NCI-H82 (cell line): ENCODE measurements at places on chromosomes 11 and 22.

- DNase-seq = peak; percentile 80
Observed at GRCh38 chr22:47337161-47337621, 574.7 kb downstream of the TBC1D22A start.

DNA sequence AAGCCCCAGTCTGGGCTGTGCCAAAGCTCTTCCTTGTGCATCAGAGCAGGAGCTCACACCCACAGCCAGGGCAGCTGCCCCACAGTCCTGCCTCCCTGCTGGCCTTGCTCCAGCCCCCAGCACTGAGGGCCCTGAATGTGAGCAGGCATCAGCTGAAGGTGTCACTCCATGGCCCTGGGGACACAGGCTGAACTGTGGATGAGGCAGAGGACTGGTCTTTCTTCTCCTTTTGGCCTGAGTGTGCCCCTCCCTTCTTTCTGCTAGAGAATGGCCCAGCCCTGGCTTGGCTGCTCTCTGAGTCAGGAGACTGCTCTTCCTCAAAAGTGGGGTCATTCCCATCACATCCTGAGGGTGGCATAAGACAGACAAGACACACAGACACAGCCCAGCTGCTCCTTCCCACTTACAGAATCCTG, 16.2 kb downstream of the OTOG start:
- DNase-seq = peak; percentile 28

GRCh38 chr11:48096588-48097525, 116.5 kb downstream of the PTPRJ start:
- peak; percentile 25 for DNase-seq

- DNase-seq = no peak
Observed at GRCh38 chr11:47392546-47393162, 14.3 kb upstream of the SPI1 start.

GRCh38 chr11:78341841-78342240, 75.8 kb downstream of the GAB2 start:
- no peak for DNase-seq

- DNase-seq = peak; percentile 56
Observed at GRCh38 chr11:123233280-123233974, 38.4 kb upstream of the CLMP start.

- no peak for DNase-seq
Observed at GRCh38 chr11:113681282-113681681, 24.8 kb downstream of the TMPRSS5 start.

DNA sequence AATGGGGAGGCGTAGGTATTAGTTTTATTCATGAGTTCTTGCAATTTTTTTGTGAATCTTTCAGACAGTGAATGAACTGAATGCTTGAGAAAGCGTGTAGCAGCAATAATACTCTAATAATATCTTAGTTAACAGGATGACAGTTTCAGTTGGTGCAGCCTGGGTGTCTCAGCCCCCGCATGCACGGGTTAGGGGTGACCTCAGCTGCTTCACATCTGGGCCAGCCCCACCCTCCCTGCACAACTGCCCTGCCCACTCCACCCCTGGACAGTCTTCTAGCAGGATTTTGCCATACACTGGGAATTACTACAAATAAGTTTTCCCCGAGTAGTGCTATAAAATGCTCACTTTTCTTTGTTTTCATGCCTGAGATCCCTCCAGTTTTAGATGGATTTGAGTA, 83.2 kb downstream of the ST3GAL4 start:
- DNase-seq = no peak

- DNase-seq = no peak
Observed at GRCh38 chr11:123107945-123108495, 46.1 kb upstream of the HSPA8 start.

- no peak for DNase-seq
Observed at GRCh38 chr11:70788248-70789022, 390.1 kb downstream of the CTTN start.

DNA sequence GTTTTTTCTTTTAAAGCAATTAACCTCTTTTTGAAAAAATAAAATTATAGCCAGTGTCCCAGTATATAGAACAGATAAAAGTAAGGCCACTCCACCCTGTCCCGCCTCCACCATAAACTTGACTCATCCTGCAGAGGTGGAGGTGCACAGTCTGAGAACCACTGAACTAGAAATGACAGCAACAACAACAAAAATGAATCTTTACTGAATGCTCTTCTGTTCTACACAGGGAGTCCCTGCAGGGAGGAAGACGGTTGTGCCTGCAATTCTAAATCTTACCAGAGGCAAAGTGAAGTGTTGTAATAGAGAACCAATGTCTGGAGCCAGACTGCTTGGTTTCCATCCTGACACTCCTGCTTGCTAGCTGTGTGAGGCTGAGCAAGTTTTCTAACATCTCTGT, 162.3 kb downstream of the FBXO7 start:
- DNase-seq = no peak

GRCh38 chr22:44456661-44457412, 41.2 kb downstream of the RTL6 start:
- no peak for DNase-seq

DNA sequence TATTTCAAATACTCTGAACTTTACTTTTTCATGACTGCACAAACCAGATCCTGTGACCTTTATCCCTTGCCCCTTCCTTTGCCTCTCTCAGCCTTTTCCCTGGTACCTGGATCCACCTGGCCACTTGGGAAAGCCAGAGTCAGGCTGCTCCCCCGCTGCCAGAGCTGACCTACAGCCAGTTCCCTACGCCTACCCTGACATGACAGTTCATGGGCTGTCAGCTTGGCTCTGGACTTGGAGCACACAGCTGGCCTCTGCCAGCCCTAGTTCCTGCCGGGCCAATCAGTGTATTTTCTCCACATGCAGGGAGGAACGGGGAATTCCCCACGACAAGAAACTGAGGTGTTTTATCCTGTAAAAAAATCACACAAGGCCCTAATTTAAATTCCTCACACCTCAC, 382.6 kb downstream of the INSC start:
- no peak for DNase-seq

- DNase-seq = no peak
Observed at GRCh38 chr11:101444164-101444563, 139.6 kb downstream of the TRPC6 start.

DNA sequence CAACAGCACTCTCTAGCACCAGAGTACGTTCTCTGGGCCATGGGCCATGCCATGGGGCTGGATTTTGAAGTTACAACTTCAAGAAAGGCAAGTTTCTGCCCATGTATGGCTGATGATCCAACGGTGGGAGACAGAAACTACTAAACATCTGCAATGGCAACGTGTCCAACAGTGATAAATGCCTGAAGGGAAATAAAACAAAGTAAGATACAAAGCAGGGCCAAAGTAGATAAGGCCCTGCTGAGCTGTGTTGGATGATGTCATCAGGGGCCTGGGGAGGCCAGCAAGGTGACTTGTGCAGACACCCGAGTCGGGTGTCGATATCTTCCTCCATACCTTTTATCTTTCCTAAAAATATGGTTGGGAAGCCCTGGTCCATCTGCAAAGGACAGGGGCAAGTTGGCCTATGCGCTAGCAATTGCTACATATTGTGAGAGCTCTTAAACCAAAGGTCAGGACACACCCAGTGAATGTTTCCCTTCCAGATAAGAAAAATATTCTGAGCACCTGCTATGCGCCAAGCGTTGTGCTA, 487.2 kb downstream of the MN1 start:
- DNase-seq = no peak

DNA sequence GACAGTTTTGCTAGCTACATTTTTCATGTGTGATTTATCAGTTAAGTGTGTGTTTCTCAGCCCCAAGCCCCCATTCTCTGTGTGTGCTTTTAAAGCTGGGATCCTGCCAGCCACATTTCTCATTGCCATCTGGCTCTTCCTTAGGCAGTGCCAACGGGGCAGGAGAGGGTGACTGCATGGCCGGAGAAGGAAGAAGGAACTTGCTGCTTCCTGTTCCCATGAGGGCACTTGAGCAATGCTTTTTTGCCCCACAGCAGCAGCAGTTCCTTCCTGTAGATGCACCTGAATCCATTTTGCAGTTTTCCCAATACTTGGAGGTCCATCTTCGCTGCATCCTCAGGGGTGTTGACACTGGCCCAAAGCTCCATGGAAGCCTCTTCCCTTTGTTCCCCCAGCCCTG, 37.5 kb downstream of the TNRC6B start:
- DNase-seq = no peak

DNA sequence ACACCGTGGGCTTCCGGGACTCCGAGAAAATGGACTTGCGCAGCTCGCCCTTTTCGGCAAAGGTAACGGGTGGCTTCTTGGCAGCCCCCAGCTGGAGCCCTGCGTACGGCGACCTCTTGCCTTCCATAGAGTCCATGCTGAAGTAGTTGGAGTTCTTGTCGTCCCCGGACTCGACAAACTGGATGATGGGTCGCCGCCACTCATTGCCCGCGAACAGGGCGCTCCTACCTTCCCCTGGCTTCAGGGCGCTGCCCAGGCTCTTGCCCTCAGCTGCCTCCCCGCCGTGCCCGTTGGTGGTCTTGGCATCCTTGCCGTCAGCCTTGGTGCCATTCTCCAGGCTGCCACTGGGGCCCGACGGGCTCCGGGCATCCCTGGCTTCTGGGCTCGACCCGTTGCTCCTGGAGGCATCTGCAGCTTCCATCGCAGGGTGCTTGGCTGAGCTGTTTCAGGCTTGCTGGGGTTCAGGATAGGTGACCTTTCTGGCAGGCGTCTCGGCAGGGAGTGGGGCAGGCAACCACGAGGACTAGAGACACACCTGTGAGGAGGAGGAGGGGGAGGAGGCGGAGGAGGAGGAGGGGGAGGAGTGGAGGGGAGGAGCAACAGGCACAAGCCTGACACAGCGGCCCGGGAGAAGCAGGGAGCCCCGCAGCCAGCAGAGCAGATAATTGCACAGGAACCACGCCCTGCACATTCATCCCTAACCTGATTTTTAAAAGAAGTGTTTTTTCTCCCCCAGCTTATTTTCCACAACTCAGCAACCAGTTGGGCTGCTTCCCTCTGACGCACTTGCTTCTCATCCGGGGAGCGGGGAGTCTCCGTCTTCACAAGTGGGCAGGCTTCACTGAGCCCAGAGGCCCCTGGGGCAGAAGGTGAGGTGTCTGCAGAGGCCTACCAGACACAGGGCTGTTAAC, at the start of gene TRIM29:
Gene TRIM29, minus strand, starts transcription at position 503 of the 911 bp plus-strand sequence. Its CDS starts 82 bp downstream, at position 421.
- no peak for DNase-seq

- DNase-seq = no peak
Observed at GRCh38 chr11:30150425-30150824, 80.4 kb upstream of the FSHB start.

GRCh38 chr11:69644071-69644961, 3.4 kb downstream of the CCND1 start:
- DNase-seq = peak; percentile 53

GRCh38 chr22:48827904-48828555, 999.6 kb downstream of the BRD1 start:
- no peak for DNase-seq

DNA sequence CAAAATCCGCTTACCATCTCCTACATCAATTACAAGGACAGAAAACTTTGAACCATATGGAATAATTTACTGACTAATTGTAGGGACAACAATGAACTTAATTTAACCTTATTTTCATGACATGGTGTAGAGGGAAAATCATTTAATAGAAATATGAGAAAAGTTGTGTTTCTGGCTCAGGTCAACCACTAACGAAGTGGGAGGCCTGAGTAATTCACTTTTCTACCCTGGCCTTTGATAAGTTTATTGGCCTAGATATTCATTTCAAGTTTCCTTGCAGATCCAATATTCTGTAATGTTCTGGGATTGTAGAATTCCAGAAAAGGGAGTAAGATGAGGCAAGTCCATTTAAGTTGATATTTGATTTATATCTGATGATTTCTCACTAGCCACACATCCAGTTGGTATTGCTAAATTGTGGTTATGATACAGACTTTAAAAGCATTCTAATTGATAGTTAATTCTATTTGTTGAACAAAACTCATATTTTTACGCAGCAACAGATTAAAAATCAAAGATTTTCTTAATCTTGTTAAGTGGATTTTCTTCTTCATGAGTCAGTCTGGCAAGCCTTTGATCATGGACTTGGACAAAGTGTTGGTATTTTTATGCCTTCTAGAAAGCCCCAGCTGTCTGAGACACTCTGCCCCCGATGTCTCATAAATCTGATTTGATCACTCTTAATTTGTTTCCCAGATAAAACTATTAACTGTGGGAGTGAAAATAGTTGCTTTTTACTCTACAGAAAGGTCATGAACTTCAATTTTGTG, 336.5 kb downstream of the TMEM135 start:
- DNase-seq = no peak

- DNase-seq = no peak
Observed at GRCh38 chr22:43976861-43977795, 21.9 kb downstream of the SAMM50 start.

DNA sequence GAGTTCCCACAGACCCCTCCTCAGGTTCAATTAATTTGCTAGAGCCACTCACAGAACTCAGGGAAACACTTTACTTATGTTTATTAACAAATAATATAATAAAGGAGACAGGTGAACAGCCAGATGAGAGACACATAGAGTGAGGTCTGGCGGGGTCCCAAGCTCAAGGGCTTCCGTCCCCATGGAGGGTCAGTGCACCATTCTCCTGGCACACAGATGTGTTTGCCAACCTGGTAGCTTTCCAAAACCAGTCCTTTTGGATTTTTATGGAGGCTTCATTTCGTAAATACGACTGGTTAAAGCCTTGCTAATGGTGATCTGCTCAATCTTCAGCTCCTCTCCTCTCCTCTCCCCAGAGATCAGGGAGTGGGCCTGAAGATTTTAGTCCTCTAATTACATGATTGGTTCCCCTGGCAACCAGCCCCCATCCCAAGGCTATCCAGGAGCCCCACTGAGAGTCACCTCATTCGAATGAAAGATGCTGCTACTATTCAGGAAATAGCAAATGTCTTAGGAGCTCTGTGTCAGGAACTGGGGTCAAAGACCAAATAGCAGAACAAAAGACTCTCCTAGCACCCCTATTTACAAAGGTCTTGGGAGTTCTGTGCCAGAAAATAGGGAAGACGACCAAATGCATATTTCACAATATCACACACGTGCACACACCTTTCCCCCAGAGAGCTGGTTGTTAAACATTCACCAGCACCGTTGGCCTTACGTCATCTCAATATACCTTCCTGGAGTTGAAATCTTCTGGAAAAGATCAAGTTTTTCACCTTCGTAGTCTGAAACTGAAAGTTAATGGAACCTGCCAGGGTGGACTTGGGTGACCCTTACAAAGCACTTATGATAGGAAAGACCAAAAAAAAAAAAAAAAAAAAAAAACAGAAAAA, 23.8 kb upstream of the CAPRIN1 start:
- DNase-seq = no peak

GRCh38 chr11:103413266-103413888, 304.2 kb downstream of the DYNC2H1 start:
- no peak for DNase-seq

GRCh38 chr11:70834984-70835560, 417.3 kb downstream of the SHANK2 start:
- no peak for DNase-seq

DNA sequence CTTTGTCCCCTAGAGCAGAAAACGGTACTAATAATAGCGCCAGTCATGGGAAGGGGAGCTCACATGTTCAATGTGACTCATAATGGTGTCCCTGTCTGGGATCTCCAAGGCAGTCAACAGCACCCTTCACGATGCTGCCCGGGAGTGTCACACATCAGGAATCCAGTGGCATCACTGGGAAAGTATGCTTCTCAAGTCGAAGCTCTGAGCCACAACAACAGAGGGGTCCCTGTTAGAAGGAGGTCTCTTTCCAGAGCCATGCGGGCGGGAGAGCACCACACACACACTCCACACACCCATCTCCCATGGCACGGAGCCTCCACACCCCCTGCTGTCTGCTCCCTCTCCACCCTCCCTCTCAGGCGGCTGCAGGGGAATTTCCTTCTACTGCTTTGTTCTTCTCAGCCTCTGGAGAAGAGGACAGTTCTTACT, 119.7 kb downstream of the ETS1 start:
- DNase-seq = no peak
